ENCODE measurements at places on chromosomes 6 and 20.

DNA sequence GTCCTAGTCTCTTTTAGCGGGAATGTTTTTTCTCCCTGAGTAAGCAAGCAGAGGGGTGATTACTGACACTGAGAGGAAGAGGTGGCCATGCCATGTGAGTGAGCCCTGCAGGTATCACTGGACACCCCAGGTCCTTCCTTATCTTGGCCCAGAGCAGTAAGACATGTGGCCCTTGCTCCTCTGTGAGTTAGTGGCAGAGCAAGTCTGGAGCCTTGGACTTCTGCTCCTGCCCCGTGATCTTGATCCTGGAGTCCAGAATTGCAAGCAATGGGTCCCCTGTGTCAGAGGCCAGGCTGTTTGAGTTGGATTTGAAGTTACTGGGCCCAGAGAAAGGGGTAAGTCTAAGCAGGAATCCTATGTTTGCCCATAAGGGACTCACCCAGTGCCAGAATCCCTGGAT, 92.1 kb upstream of the EMILIN3 start:
- no peak for DNase-seq

GRCh38 chr20:10758446-10758845, 84.6 kb upstream of the JAG1 start:
- no peak for DNase-seq

- DNase-seq, result peak; percentile 55
Measured at GRCh38 chr6:158564243-158565121, 4.6 kb downstream of the TMEM181 start.

- no peak for DNase-seq
Measured at GRCh38 chr20:44888226-44889103, 3.0 kb downstream of the YWHAB start.

DNA sequence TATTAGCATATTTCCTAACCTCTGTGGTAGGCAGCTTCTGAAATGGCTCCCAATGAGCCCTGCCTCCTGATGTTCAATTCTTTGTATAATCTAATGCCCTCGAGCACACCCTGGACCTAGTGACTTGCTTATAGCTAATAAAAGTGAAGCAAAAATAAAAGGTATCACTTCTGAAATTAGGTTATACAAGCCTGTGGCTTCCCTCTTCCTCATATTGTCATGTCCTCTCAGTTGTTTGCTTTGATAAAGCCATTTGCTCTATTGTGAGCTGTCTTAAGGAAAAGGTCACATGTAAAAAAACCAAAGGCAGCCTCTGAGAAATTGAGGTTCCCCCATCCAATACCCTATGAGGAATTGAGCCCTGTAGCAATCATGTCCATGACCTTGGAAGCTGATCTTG, 442.1 kb upstream of the ADGRB3 start:
- DNase-seq, result no peak

- DNase-seq, result peak; percentile 34
Measured at GRCh38 chr6:90230548-90231215, 66.0 kb downstream of the BACH2 start.

DNA sequence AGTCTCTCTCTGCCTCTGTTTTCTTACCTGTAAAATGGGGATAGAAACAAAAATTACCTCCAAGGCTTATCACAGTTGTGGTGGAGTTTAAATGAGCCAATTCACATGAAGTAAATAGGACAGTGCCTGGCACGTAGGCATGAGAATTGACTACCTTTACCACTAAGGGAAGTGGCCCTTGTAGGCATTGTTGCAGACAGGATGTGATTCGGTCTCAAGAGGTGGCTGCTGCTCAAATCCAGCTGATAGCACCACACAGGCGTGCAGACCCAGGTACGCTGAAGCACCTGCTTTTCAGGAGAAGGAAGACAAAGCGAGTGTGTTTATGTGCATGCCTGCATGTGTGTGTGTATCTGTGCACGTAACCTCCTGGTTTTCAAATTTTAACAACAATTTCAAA, 108.6 kb downstream of the EYA2 start:
- DNase-seq, result no peak

- DNase-seq, result no peak
Measured at GRCh38 chr20:60540591-60540990, 582.4 kb downstream of the CDH26 start.

DNA sequence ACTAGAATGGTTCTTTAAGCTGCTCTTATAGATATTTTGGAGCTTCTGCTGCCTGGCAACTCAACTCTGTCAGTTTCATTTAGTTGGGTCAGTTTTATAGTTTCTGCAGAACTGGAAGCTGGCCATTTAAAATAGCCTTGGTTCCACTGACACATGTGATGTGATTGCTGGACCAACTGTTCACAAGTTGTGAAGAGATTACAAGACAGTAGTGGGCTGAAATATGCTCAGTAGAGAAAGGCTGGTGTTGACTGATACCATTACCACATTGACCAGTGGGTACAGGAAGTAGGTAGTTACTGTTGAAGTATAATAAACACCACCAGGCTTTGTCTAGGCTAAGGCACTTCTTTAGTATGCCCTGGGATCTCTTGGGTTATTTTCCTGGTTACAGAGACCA, 39.0 kb downstream of the BCKDHB start:
- no peak for DNase-seq

GRCh38 chr6:159966981-159967380, 1.9 kb upstream of the IGF2R start:
- no peak for DNase-seq

DNA sequence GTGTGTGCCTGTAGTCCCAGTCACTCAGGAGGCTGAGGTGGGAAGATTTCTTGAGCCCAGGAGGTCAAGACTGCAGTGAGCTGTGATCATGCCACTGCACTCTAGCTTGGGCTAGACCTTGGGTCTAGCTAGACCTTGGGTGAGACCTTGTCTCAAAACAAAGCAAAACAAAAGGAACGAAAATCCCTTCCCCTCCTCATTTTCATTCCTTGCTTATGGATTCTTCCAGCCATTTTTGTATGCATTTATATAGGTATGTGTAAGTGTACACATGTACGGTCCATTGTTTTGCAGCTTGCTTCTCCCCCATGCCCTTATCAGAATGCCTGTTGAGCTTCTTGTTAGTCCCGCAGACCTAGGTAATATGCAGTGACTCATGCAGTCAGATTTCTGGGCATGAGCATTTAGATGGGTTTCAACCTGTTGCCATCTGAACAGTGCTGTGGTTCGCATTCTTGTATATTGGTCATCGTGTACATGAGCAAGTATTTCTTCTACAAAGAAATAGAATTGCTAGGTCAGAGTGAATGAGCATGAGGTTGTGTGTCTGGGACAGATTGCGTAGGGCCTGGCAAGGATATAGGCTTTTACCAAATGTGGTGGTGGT, 73.2 kb downstream of the ATRN start:
- no peak for DNase-seq

DNA sequence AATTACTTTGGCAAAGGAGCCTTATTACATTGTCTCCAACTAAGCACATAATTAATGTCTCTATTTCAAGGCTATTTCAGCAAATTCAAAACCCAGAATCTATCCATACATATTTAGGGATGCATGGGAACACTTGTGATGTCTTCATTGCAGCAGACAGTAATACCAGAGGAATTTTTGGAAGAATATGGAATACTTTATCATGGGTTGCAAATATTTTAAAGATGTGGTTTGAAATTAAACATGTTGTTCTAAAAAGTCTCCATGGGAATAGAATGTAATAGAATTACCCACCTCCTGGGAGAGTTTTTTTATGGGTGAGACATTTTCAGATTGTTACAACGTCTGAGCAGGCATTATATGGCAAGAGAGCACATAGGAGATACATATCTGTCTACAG, 170.8 kb downstream of the KCNQ5 start:
- no peak for DNase-seq

DNA sequence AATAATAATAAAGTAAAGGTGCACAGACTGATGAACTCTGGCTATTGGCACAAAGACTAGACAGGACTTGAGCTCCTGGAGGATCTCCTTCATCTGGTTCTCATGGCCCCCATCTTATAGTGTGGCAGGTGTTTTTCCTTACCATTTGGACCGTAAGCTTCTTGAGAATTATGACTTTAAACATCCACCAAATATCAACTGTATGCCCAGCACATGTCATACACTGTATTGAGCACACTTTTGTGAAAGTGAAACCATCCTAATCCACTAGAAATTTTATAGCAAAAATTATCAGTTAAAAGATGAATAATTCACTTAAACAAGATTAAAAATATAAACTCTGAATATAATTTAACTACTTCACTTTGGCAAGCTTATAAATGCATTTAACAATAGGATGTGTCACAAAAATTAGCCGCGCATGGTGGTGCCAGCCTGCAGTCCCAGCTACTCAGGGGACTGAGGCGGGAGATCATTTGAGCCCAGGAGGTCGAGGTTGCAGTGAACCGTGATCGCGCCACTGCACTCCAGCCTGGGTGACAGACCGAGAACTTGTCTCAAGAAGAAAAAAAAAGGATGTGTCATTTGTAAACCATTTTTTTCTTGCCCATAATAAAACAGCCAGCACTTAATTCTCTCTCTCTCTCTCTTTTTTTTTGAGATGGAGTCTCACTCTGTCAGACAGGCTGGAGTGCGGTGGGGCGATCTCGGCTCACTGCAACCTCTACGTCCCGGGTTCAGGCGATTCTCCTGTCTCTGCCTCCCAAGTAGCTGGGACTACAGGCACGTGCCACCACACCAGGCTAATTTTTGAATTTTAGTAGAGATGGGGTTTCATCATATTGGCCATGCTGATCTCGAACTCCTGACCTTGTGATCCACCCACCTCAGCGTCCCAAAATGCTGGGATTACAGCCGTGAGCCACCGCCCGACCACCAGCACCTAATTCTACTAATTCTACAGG, 9.1 kb downstream of the HIVEP2 start:
- DNase-seq, result peak; percentile 64

- no peak for DNase-seq
Measured at GRCh38 chr6:13380761-13381160, 52.4 kb upstream of the TBC1D7 start.

DNA sequence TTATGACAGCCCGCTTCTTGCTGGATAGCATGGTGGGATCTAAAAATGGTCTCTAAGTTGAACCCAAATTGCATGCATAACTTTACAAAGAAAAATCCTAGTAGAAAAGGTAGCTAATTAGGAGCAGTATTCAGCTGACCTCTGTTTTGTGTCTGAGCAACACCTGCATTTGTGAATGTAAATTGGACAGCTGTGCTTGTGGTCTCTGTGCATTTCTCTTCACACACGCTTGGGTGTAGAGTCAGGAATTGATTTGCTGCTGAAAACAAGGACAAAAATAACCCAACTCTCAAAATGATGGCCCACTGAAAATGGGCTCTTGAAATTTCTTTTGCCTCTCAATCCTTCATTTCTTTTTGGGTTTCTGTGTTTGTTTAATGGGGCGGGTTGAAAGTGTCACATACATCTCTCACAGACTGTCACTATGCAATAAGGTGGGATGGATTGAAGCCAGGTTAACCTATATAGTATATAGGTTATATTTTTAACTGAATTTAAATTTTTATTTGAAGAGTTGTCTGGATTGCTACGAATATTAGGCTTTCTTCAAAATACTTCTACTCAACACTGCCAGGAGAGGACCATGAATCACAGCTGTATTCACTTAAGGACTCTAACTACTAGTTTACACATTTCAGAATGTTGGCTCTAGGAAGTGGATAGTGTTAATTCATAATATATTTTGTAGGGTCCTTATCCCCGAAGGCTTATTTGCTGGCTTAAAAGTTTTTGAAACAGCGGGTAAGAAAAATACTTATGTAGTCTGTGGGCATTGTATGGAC, 46.5 kb downstream of the SOBP start:
- DNase-seq, result no peak

DNA sequence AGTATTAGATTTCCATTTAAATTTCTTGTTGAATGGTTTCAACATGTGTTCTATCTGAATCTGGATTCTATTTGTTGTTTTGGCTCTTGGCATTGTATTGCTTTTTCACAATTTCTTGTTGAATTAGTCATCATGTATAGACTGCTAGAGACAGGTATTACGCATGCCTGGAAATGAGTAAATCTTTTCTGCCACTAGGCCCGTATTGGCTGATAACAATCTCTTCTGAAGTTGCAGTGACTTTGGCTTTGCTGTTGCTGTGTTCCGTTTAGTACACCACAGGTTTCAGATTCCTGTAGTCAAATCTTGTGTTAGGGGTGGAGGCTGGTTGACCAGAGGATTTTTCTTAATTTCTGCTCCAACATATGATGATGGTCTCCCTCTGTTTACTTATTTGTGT, 1339.4 kb downstream of the GRIK2 start:
- DNase-seq, result no peak

- no peak for DNase-seq
Measured at GRCh38 chr6:13674533-13675190, 37.0 kb downstream of the RANBP9 start.

- DNase-seq, result no peak
Measured at GRCh38 chr6:98832284-98833056, 1.9 kb upstream of the POU3F2 start.

DNA sequence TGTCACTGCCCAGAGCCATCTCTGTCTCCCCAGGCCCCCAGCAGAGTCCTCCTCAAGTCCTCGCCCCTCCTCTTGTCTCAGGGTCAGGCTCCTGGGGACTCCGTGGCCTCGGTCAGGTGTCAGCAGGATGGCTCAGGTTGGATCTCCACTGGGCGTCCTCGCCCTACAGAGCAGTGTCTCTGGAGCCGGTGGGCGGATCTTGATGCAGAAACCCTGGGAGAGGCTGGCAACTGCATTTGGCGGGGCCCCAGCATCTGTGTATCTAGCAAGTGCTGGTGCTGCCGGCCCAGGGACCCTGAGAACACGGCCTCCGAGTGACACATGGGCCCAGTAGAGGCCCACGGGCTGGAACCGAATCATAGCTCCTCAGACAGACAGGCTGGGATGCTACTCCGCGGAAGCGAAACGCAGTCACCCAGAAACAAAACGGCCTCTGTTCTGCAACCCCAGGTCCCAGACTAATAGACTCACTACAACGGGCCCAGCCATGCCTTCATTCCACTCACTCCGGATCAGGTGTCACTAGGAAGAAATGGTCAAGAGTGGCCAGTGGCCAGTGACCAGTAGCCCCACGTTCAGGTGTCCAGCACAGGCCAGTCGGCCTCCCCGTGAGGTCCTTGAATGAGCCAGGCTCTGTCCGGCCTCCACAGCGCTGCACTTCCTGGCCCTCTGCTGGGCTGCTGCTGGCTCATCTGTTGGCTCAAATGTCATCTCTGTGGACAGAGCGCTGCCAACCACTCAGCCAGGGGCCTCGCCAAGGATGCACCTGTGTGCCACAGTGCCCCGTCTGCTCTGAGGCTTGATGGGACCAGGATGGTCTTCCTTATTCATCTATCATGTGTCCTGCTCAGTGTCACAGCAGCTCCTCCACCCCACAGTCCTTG, 12.6 kb upstream of the FRMD1 start:
- DNase-seq, result no peak
